ENCODE measurements at places on chromosomes 16 and 17.

DNA sequence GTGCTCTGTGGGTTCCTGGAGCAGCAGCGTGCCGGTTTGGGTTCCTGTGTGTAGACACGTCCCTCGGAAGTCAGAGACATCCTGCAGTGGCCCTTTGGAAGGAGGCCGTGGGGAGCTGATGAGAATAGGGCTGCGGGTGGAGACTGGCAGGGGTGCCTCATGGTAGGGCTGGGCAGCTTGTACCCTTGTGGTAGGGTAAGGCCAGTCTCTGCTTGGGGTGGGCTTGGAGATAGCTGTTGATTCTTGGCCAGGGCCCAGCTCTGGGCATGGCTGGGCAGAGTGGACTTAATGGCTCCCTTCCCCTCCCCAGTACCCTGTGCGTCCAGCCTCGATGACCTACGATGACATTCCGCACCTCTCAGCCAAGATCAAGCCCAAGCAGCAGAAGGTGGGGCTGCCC is 10.6 kb downstream of the POLR3E start:
- DNase-seq, result no peak

- no peak for DNase-seq
Measured at GRCh38 chr16:67117716-67118115, 8.0 kb downstream of the PHAF1 start.

DNA sequence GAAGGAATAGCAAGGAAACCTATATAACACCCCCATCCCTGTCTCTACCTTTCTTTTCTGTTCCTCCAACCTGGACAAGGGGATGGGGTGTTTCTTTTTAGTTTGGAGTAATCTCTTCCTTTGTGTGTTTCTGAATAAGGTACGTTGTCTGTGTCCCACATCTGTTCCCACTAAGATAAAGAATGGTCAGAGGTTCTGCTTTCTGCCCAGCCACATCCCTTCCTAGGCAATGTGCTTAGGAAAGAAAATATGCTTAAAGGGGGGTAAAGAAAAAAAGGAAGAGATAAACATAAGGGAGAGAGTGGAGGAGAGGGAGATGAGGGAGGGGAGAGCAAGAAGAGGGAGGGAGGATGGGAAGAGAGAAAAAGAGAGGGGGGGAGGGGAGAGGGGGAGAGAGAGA is 35.1 kb downstream of the SLC6A2 start:
- no peak for DNase-seq

GRCh38 chr17:419073-419735 is 66.6 kb upstream of the RPH3AL start:
- no peak for DNase-seq

DNA sequence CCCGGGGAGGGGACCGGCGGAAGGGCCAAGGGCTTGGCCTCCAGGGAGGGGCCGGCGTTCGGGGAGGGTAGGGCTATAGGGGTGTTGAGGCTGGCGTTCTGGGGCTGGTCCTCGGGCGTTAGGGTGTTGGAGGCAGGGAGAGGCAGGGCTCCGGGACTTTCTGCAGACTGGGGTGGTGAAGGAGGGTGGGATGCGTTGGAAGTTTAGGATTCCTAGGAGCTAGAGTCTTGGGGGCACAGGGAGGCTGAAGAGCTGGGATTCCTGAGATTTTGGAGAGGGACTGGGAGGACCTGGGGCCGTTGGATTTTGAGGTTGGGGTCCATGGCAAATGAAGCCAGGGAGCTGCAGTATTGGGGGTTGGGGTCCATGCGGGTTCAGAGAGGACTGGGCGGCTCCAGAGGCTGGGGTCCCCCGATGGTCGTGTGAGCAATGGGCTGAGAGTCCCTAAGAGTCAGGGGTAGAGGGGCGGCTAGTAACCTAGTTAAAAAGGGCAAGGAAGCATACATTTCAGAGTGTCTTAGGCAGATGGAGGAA is 740 bp downstream of the NFATC2IP start:
- DNase-seq, result no peak

DNA sequence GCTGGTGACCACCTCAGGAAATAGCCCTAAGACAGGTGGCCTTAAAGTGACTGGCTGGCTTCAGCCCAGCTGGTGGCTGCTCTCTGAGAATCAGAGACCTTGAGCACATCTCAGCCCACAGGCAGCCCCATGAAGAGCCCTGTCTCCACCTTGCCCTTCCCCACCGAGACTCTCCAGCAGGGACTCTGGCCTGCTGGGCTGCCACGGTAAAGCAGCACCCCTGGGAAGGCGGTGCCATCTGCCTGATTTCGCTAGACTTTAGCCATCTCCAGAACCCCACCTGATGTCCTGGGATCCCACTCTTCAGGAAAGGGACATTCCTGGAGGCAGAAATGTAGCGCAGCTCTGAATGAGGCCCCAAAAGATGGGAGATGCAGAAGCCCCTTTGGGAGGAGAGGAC is 45.2 kb upstream of the LGALS9 start:
- no peak for DNase-seq

- no peak for DNase-seq
Measured at GRCh38 chr17:40914075-40914855, 23.2 kb downstream of the KRT23 start.

- DNase-seq, result no peak
Measured at GRCh38 chr17:57328109-57328882, 72.0 kb downstream of the MSI2 start.

GRCh38 chr17:12388226-12388625 is 277.5 kb upstream of the MYOCD start:
- no peak for DNase-seq

GRCh38 chr16:81175325-81175891 is 63.1 kb upstream of the BCO1 start:
- no peak for DNase-seq

- no peak for DNase-seq
Measured at GRCh38 chr16:3444032-3444388, 530 bp downstream of the NAA60 start.

- DNase-seq, result no peak
Measured at GRCh38 chr17:5745111-5745813, 161.0 kb upstream of the NLRP1 start.

DNA sequence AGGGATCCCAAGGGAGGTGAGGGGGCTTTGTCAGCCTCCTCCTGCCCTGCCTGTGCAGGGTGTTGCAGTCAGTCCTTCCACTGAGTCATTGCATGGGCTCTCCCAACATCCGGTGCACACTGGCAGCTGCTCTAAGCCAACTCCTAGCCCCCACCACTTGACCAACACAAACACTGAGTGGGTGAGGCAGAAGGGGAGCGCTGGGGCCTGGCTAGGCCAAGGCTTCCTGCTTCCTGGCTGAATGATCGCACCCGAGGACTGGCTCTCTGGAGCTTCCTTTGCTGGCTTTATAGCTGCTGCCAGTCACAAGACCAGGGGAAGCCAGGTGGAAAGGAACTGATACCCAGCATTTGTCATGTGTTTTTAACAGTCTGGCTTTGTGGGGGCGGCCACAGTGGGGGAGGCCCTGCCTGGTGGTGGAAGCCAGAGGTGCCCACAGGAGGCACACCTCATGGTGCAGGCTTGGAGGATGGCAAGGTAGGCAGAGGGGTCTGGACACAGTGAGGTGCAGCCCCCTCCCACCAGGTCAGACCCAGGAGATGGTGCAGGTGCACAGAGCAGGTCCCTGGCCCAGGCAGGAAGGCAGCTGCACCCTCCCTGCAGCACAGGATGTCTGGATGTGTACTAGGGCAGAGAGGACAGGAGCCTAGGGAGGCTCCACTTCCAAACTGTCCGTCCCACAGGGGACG is 6.8 kb downstream of the MPG start:
- no peak for DNase-seq

DNA sequence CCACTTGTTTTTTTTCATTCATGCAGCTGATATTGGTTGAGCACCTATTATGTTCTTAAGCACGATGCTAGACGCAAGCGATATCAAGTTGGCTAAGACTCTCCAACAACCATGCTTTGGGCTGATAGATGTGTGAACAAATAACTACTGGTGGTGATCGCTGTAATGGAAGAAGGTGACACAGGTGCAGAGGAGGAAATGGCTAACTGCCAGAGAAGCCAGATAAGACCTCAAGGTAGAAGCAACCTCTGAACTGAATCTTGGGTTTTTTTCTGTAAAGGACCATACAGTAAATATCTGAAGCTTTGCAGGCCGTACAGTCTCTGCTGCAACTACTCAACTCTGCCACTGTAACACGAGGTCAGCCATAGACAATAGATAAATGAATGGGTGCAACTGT is 97.9 kb downstream of the C17orf67 start:
- no peak for DNase-seq
